ENCODE measurements at places on chromosomes 12 and 14.

GRCh38 chr12:25687226-25687625 lies 134.1 kb upstream of the LMNTD1 start:
- no peak for DNase-seq

- peak; percentile 88 for DNase-seq
Observed at GRCh38 chr12:8544295-8544694, 3.6 kb upstream of the CLEC4E start.

DNA sequence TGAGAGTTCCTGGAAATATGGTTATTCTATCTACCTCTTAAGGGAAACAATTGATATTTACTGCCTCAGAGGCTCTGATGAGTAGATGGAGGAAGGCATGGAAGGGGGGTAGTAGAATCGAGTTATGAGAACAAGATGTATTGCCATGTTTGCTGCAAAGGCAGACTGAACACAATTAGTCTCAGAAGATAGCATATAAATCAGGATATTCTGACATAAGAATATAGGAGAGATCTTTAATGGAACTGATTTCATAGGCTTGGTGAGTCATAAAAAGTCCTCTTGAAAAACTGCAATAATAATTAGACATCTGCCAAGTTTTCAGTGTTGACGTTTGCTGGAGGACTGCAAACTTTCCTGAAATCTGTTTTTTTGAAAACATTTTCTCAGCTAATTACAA lies 636.1 kb downstream of the TMTC2 start:
- no peak for DNase-seq

DNA sequence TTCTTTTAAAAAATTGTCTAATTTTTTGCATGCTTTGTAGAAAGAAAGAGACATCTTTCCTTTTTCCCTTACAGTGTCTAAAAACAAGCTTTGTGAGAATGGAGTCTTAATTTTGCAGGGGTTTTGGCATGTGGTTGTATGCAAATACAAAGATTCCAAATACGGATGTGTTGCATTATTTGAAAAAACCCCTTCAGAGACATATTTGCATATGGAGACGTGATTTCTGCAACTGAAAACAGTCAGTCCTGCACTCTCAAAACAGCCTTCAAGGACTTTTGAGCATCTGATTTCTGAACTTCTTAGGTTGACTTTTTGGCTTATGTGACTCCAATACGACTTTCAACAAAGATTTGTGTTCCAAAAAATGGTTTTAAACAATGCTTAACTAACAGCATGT lies 7.8 kb downstream of the IRAK3 start:
- peak; percentile 71 for DNase-seq

GRCh38 chr12:72622556-72622955 lies 350.4 kb downstream of the TRHDE start:
- no peak for DNase-seq

DNA sequence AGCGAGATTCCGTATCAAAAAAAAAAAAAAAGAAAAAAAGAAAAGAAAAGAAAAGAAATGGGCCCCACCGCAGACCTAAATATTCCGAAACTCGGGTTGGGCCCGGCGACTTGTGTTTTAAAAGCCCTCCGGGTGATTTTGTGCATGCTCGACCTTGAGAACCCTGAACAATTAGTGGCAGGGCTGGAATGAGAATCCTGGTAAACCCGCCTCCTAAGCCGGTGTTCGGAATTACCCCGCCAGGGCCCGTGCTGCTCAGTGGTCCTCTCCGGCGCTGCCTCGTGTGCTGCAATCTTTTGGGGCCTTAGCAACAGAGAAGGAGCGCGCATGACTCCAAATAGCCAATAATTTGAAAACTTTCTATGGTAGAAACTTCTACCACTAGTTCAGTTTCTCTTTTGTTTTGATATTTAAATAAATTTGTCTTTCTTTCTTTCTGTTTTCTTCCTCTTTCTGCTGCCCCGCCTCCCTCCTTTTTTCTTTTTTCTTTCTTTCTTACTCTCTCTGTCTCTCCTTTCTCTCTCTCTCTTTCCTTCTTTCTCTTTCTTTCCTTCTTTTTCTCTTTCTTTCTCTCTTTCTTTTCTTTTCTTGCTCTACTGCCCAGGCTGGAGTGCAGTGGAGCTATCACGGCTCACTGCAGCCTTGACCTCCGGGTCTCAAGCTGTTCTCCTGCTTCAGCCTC lies 1.5 kb upstream of the GALNT6 start:
- DNase-seq: peak; percentile 91

- DNase-seq: no peak
Observed at GRCh38 chr14:49206828-49207227, 379.4 kb downstream of the RPS29 start.

GRCh38 chr12:83145325-83145840 lies 458.7 kb downstream of the TMTC2 start:
- DNase-seq: no peak

DNA sequence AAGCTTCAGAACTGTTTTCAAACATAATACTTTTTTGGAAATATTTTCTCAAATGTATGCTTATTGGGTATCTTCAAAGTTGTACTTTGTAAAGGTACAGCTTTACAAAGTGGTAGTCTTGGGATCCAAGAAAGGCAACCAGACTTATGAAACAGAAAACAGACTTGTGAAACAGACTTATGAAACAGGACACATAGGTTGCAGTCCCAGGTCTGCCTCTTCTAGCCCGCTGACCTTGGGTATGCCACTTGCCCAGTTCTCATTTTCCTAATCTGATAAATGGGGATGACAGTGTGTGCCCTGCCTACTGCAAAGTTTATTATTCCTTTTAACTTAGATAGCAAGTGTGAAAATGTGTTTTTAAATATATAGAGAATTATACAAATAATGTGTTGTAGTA lies 114.3 kb downstream of the KICS2 start:
- DNase-seq: peak; percentile 18

DNA sequence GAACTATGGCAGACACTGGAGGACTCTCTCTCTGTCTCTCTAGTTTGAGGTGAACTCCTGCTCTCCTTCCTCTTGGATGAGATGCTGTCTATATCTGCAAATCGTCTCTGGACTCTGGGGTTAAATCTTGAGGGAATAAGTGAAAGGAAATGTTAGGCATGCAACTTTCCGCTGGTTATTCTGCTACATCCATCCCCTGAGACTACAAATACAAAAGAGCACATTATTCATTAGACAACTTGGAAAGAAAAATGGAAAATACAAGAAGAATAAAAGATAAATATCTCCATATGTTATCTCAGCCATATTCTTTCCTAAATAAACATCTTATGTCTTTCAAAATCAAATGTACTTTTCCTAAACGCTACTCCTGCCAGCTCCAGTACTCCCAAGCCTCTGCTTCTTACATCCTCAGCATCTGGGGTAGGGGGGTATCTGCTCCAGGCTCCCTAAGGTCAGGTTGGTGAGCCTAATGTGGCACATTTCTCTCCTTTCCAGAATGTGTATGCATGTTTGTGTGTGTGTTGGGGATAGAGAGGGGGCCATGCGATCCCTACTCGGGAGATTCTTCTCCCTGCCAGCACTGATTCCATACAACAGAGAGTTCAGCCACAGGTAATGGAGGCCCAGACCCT lies 102.9 kb upstream of the FSCB start:
- no peak for DNase-seq

- DNase-seq: no peak
Observed at GRCh38 chr12:94297096-94297699, 148.8 kb downstream of the PLXNC1 start.

- no peak for DNase-seq
Observed at GRCh38 chr12:114069507-114069906, 103.4 kb upstream of the RBM19 start.

DNA sequence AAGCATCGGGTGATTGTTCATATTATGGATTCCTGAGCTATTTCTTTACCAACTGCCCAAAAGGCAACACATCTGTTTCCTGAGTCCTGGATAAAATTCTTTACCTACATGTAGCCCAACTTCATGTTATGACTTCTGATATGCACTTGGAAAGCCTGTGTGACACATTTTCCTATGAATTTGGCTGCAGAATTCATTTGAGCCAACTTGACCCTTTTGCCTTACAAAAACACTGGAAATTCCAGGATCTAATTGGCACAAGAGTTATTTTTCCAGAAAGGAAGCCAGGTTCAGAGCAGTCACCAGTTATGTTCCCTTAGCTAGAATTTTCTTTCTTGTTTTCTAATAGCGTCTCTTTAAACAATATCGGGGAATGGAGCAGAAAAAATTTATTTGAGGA lies 202.5 kb upstream of the LRIG3 start:
- no peak for DNase-seq
